NCI-H526 (cell line): ENCODE measurements at places on chromosomes 12 and 14.

DNA sequence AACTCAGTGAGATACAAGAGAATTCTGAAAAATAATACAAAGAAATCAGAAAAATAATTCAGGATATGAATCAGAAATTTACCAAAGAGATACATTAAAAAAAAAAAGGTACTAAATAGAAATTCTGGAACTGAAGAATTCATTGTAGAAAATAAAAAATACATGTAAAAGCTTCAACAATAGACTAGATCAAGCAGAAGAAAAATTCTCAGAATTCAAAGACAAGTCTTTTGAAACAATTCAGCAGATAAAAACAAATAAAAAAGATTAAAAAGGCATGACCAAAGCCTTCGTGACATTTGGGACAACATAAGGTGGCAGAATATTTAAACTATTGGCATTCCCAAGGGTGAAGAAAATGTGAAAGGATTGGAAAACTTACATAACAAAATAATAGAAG, 133.1 kb upstream of the CNOT2 start:
- DNase-seq, result no peak

- no peak for DNase-seq
Measured at GRCh38 chr14:74733221-74733620, 20.3 kb downstream of the FCF1 start.

DNA sequence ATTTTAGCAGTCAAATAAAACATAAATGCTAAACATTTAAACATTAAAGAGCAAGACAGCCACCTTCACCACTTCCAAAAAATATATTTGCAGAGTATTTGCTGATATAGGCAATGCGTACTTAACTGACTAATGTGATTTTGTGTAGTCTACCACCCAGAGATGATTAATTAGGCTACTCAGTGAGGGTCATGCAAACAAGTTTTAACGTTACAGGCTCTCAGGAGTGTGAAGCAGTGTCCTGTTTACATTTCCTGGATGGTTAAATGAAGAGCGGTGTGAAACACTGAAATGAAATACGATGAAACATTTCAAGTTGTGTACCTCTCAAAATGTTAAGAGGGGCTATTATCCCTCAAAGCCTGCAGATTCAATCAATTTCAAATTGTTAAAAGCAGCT, 165.8 kb upstream of the LRIG3 start:
- DNase-seq, result peak; percentile 23

- DNase-seq, result no peak
Measured at GRCh38 chr12:57340104-57340503, 89.1 kb upstream of the STAC3 start.

DNA sequence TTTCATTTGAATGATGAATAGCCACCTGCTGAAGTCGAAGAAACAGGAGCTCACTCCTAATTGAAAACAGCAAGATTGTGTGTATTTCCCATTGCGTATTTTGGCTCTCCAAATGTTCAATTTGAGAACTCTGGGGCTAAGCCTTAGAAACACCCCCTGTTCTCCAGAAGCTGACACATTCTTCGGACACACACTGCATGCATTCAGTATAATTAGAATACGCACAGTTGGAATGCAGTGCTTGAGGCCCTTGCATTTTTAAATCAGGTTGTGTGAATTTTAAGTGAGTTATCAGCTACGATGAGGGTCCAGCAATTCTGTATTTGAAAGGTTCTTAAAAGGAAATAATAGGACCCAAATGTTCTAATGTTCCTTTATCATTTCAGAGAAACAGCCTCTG, 103.8 kb downstream of the PRKD1 start:
- no peak for DNase-seq

DNA sequence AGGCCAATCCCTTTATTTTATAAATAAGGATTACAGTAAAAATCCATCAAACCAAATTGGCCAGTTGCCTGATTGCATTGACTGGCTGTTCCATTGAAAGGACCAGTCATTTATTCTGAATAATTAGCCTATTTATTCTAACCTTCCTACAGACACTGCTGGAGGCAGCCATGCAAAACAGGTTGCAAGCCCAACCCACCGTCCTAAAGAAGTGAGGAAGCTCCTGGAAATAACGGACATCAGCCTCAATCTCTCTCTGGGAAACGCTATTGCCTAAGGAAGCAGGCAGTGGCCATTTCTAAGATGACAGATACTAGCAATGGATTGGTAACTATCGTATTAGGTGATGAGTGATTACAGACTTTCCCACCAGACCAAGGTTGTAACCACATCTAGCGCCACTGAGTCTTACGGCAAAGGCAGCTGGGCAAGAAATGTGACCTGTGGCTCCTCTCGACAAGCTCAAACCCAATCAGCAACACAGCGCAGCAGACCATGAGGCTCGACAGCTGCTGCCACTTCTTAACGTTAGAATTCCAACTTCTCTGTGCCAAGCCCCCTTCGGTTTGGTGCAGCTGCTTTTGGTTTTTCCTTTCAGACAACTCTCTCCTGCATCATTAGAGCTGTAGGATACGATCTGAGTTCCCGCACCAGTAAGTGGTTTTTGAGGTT, 134.2 kb downstream of the KCNK10 start:
- DNase-seq, result peak; percentile 40

DNA sequence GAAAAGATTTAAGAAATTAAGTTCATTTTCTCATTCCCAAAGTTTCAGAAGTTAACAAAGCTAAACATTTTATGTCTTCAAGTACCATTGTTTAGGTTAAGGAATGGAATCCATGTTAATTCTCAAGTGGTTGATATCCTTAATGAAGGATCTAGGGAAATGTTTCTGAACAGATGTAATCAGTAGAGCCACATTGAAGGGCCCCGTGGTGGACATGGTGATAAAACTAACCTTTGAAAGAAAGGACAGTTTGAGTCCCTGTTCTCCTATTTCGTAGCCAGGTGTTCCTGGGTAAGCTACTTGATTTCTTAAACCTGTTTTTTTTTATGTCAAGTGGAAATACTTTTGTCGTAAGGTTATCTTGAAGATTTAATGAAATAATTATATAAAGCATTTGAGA, 4.6 kb downstream of the PPM1A start:
- no peak for DNase-seq

DNA sequence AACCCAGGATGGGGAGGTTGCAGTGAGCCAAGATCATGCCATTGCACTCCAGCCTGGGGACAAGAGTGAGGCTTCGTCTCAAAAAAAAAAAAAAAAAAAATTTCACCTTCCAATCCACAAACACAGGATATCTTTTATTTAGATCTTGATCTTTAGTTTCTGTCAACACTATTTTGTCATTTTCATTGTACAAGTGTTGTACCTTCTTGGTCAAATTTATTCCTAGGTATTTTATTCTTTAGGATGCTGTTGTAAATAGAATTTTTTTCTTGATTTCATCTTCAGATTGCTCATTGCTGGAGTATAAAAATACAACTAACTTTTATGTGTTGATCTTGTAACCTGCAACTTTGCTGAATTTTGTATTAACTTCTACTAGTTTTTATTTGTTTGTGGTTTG, 60.8 kb downstream of the ARHGAP5 start:
- DNase-seq, result no peak

DNA sequence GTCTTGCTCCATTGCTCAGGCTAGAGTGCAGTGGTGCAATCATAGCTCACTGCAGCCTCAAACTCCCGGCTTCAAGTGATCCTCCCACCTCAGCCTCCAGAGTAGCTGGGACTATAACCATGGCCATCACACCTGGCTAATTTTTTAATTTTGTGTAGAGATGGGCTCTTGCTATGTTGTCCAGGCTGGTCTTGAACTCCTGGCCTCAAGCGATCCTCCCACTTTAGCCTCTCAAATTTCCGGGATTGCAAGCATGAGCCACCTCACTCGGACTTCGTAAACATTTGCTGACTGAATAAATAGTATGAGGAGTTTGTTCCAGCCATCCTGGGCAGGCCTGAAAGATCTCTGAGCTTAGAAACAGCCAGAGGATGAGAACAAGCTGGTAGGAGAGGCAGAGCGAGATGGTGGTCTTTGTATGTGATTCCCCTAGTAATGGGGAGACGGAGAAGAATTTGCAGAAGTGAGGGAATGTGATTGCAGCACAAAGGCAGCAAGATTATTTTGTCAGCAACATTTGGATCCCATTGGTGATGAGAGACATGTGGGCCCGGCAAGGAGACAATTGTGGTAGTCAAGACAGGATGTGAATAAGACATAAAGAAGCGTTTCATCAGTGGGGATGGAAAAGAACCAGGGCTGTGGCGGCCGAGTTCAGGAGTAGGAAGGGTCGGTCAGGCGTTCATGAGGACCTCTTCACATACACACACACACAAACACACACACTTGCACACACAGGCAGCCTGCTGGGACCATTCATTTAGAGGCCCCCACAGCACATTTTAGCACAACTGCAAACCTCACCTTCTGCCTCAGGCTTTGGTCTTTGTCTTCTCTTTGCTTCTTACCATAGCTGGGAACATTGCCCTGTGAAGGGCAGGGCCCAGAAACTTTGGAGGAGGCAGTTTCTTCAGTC, 155.5 kb downstream of the ZFP36L1 start:
- no peak for DNase-seq

DNA sequence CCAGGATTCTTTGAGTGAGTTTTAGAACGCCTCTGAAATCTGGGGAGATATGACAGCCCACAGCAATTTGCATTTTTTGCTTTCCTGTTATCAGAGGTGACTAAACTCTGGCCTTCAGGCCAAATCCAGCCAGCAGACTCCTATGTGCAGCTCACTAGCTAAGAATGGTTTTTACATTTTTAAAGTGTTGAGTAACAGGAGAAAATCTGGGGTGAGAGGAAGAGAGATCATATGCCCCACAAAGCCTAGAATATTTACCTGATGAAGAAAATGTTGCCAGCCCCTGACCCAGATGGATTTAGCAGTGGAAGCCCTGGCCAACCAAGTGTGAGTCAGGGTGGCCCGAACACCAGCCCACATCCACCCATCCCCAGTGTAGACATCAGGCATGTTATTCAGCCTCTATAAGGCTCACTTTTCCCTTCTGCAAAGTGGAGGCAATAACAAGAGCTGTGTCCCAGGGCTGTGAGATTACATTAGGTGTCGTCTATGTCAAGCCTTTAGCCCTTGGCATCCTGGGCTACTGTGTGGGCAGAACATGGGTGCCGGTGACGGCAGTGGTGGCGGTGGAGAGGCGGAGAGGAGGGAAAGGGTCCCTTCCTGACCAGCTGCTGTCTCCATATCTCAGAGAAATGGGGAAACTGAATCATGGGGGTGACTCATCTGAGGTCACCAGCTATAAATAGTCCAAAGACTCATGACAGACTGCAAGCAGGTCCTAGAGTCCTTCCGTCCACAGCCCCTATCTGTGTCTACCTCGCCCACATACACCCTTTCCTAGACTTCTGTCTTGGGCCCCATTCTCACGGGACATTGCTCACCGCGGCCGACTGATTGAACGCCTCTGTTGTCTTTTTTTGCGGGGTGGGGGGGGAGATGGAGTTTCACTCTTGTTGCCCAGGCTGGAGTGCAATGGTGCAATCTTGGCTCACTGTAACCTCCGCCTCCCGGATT, 32.6 kb upstream of the CD9 start:
- no peak for DNase-seq

- DNase-seq, result no peak
Measured at GRCh38 chr12:74334780-74335179, 202.9 kb upstream of the ATXN7L3B start.

DNA sequence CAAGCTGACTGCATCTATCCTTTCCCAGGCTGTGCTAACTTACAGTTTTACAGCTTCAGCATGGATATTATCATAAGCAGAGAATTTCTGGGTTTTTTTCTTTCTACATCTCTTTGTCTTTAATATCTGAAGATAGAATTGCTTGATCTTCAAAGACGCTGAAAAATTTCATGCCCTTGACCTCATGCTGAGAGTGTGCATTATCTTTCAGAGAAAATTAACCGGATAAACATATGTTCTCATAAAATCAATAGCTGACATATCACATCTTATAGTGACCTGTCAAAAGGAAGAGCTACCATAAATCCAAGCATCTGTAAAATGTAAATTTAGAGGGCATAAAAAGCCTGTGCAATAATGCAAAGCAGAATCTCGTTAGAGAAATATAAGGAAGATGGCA, 1704.1 kb upstream of the FLRT2 start:
- DNase-seq, result no peak

GRCh38 chr12:29782871-29783772, 620 bp downstream of the TMTC1 start:
- no peak for DNase-seq

GRCh38 chr12:111597831-111598636, 1.1 kb downstream of the ATXN2 start:
- DNase-seq, result peak; percentile 70

DNA sequence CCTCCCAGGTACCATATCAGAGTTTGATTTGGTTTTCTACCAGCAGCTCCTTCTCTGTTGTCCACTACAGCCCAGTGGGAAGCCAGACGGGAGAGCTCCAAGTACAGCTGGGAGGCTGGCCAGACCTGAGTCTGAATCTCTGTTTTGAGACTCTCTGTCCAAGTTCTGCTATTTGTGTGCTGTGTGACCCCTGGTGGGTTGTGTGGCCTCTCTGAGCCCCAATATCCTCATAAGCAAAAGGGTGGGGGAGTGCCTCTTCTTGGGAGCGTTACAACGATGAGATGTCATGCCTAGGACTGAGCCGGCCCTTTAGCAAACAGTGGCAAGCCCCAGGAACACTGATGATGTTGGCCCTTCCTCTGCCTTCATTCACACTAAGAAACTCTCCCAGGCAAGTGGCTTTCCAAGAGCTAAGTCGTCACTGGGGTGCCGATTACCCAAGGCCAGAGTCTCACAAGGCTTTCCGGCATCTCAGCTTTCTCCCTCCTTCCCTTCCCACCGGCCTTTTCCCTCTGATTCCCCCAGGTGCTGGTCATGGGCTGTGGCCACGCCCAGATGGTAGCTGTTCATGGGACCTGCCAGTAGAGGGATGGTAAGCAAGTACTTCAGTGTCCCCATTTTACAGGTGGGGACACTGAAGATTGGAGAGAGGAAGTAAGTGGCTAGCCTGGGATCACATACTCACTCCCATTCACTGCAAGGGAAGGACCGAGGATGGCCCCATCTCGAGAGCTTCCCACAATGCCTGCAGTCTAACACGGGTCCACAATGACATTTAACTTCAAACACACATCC, 47.7 kb downstream of the BCL11B start:
- DNase-seq, result no peak

- no peak for DNase-seq
Measured at GRCh38 chr12:13691598-13691997, 289.8 kb downstream of the GRIN2B start.

GRCh38 chr12:12612358-12612757, 682 bp downstream of the CREBL2 start:
- DNase-seq, result peak; percentile 47

- no peak for DNase-seq
Measured at GRCh38 chr12:62744551-62744950, 190.4 kb downstream of the PPM1H start.

- peak; percentile 24 for DNase-seq
Measured at GRCh38 chr12:51225771-51226170, 7.9 kb upstream of the POU6F1 start.

GRCh38 chr12:49541140-49541861, 2.5 kb downstream of the KCNH3 start:
- DNase-seq, result no peak
